HT-29 (cell line): ENCODE measurements at places on chromosomes 4 and X. TPM values are rescaled to one million over a fixed set of nuclear protein-coding genes. Genes with fewer than 3 reads are reported as not detected.

AKAP4 gene
- total RNA-seq, result not detected in 2 replicates

AFM gene
- total RNA-seq, result not detected in 2 replicates

PROM1 gene
- total RNA-seq, result 54.3 and 61.7 TPM in 2 replicates

ERCC6L gene
- 3.8 and 5.5 TPM in 2 replicates for total RNA-seq

GAGE13 gene
- not detected in 2 replicates for total RNA-seq

OTC gene
- not detected in 2 replicates for total RNA-seq

PRSS12 gene
- total RNA-seq, result 2.8 and 4.3 TPM in 2 replicates

KIT gene
- not detected in 2 replicates for total RNA-seq

ENPP6 gene
- total RNA-seq, result not detected in 2 replicates

MEPE gene
- not detected in 2 replicates for total RNA-seq

NAA15 gene
- total RNA-seq, result 18.2 and 19.1 TPM in 2 replicates

FABP2 gene
- not detected in 2 replicates for total RNA-seq

TBC1D25 gene
- total RNA-seq, result 5.6 and 10.5 TPM in 2 replicates

HPGDS gene
- total RNA-seq, result not detected in 2 replicates

CLCN4 gene
- total RNA-seq, result 0.26 and 0.31 TPM in 2 replicates
